Activated naive CD4-positive, alpha-beta T cell treated with anti-CD3 and anti-CD28 coated beads for 36 hours (primary cell): ENCODE measurements at places on chromosomes 12 and 14. TPM values are rescaled to one million over a fixed set of nuclear protein-coding genes. Genes with fewer than 3 reads are reported as not detected.

The MDP1 gene
- 13.6 TPM for total RNA-seq

The CLBA1 gene
- 0.43 TPM for total RNA-seq

DNA sequence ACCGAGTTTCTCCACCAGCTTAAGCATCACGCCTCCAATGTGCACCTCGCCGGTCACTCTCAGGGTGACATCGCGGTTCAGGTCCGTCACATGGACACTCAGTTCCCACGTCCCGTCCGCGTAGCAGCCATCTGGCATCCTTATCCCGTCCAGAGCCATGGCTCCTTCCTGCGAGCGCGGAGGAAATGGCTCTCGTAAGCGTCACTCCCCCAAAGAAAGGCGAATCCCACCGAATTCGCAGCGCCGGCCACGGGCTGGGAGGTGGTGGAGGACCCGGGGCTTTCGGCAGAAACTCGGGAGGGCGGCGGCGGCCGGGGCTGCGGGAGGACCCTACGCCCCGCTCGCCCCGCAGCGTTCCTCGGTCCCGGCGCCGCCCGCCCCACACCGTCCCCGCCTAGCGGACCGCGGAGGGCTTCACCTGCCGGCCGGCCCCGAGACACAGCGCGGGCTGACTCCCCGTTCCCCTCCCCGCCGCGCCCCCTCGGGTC lies 396 bp downstream of the FERMT2 start:
- peak; percentile 20 for DNase-seq

DNA sequence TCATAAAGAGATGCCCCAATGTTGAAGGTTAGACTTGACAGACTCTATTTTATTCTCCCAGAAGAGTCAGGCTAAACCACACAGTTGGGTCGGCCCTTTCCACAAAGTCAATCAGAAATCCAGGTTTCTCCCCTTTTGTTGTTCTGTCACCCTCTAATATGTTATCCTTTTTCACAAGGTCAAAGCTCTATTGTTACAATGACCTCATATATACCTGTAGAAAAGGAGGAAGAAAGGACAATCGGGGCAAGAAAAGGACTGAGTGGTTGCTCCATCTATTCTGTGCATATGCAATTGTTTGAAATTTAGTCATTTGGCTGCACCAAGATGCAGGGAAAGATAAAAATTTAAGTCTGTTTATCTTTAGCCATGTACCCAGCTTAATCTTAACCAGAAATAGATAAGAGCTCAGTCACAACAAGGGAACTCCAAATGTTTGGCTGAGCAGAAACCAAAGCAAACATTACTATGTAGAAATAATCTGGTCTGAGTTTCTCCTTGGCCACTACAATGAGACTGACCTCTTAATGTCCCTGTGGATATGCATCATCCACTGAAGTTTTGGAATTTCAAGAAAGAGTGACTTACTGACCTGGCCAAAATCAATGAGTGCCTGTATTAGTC lies 503.7 kb downstream of the GALC start:
- no peak for DNase-seq

DNA sequence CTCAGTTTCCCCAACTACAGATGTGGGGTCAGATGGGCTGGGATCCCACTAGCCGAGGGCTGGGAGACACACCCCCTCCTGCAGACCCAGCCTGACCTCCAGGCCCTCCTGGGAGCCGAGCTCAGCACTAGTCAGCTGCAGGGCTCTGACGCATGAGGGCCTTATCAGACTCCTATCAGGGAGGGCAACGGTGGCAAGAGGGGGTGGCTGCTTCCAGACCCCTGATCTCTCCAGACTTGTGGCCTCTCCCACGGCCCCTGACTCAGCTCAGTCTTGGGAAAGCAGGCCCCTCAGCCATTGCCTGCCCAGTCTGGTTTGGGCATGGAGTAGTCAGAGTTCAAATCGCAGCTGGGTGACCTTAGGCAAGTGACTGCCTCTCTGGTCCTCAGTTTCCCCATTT lies 2.5 kb downstream of the RASAL1 start:
- DNase-seq: no peak
